ENCODE measurements at places on chromosomes 12 and 14. TPM values are rescaled to one million over a fixed set of nuclear protein-coding genes. Genes with fewer than 3 reads are reported as not detected.

Gene SYNJ2BP
- 17.9 TPM for polyA plus RNA-seq

Gene DLST
- 87.6 TPM for polyA plus RNA-seq

Gene ITPK1
- polyA plus RNA-seq = 78.2 TPM

Gene PRICKLE1
- 7.1 TPM for polyA plus RNA-seq

GRCh38 chr12:96195845-96196451 lies 1.8 kb downstream of the ELK3 start:
- peak; percentile 47 for DNase-seq

DNA sequence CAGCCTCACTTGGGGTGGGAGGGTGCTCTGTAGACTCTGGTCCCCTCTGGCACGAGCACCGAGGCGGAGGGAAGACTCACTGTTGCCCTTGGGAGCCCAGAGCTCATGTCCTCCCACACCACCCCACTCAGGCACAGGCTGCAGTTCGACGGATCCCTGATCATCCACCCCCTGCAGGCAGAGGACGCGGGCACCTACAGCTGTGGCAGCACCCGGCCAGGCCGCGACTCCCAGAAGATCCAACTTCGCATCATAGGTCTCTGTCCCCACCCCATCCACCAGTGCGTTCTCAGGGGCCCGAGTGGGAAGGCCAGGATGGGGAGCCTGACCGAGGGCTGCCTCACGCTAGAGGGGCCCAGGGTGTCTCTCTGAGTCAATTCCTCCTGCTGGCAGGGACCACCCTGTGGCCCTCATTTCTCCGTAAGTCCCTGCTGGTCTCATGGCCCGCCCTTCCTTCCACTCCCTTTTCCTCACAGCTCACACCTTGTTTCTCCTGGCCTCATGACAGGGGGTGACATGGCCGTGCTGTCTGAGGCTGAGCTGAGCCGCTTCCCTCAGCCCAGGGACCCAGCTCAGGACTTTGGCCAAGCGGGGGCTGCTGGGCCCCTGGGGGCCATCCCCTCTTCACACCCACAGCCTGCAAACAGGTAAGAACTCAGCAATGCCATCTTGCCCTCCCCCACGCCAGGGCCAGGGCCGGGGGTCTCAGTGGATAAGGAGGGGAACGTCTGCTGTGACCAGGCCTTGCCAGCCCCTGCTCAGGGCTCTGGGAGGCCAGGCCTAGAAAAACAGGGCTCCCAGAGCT lies 27.0 kb downstream of the PAPLN start:
- DNase-seq = no peak

DNA sequence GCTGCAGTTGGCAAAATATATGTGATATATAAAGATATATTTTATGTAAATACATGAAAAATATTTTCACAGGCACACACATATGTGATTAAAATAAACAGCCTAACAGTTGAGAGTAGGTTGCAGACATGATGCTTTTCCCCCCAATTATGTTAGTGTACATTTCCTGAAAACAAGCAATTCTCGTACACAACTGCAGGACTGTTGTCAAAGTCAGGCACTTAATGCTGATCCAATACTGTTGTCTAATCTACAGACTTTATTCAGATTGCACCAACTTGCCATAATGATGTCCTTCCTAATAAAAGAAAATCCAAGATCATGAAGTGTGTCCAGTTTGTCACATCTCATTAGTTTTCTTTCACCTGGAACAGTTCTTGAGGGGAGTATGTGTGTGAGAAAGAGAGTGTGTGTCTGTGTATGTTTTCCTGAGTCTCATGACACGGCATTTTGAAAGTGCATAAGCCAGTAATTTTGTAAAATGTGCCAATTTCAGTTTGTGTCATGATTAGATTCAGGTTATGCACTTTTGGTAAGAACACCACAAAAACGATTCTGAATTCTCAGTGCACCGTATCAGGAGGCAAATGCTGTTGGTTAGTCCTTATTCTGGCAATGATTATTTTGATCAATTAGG lies 16.5 kb upstream of the SEL1L start:
- no peak for DNase-seq

- DNase-seq = no peak
These were observed 246.7 kb downstream of the PAWR start for GRCh38 chr12:79444089-79444488.

- no peak for DNase-seq
These were observed 95.5 kb upstream of the FAR2 start for GRCh38 chr12:29053567-29053966.

DNA sequence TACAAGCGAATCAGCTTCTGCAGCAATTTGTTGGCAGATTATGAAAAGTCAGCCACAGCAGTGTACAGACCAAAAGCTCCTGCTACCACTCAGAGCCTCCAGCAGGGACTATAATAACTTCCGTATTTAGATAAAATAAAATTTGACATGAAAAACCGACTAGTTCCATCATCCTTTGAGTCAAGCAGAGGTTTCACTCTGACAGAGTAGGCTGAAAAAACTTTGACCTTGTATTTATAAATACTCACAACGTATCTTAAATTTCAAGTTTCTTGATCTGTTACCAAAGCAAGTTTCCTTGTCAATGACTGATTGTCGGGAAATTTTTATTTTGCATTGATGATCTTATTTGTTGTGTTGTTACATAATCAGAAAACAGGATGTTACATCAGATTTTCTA lies 283.4 kb downstream of the DAD1 start:
- DNase-seq = no peak

DNA sequence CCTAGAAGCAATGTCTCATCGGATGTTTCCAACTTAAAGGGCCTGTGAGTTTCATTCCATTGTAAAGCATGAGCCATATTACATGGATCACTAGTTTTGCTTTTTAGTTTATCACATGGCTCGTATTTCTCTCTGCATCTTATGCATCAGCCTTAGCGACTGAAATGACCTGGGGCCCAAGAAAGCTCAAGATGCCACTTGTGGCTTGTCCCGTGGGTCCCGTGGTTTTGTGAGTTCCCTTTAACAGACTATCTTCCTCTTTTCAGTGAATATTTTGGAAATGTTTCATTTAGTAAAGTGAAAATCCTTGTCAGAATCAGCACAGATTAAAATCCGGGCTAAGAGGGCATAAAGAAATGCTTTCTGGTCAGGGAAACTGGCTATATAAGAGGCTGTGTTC lies 86.2 kb upstream of the PPM1H start:
- DNase-seq = no peak

GRCh38 chr12:57734591-57734990 lies 4.0 kb downstream of the AGAP2 start:
- DNase-seq = no peak

GRCh38 chr12:131113568-131114270 lies 160.0 kb downstream of the ADGRD1 start:
- DNase-seq = peak; percentile 23

GRCh38 chr12:2386566-2386965 lies 333.8 kb downstream of the CACNA1C start:
- DNase-seq = no peak

DNA sequence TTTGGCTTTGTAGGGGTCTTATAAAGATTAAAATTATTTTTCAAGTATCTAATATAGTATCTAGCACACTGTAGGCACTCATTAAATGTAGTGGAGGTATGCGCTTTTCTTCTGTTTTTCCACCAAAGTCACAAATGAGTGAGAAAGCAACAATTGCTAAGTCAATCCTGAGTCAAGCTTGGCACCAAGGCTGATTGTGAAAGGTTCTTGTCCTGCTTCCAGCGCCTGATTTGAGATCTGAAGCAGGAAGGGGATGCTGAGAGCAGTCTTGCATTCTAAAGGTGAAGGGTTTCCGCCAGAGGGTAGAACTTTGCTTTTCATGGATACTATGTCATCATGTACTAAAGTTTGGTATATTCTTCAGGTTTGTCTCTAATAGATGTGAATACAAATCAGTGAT lies 64.9 kb upstream of the DAAM1 start:
- DNase-seq = no peak

Measured in right cardiac atrium (tissue), 5 donors.